ENCODE measurements at places on chromosomes 12 and 14.

DNA sequence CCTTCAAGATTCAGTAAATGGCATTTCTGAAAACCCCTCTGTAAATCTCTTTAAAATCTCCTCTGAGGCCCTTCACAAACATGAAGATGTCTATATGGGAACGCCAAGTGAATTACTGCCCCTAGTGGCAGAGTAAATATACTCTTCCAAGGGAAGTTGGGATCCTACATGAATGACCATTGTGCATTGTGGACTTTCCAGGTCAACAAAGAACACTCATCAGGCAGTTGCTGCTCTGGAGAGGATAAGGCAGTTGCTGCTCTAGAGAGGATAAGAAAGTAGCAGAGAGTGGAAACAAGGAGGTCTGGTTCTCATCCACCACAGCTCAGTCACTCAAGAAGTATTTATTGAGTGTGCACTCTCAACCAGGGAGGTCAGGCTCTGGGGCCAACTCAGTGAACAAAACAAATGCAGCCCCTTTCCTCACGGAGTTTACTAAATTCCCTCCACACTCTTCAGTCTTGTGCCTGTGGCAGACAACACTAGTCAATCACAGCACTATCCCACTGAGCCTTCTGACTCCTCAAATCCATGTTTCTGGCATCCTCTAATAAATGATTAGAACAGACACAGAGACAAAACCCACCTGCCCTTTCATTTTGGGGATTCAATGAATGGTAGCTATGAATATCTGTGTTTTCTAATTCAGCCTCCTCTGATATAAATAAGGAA is 52.9 kb downstream of the SVOP start:
- no peak for DNase-seq

- no peak for DNase-seq
Measured at GRCh38 chr12:110010853-110011723, 11.9 kb downstream of the ANKRD13A start.

GRCh38 chr12:27781680-27782079 is 1.6 kb upstream of the MANSC4 start:
- no peak for DNase-seq

DNA sequence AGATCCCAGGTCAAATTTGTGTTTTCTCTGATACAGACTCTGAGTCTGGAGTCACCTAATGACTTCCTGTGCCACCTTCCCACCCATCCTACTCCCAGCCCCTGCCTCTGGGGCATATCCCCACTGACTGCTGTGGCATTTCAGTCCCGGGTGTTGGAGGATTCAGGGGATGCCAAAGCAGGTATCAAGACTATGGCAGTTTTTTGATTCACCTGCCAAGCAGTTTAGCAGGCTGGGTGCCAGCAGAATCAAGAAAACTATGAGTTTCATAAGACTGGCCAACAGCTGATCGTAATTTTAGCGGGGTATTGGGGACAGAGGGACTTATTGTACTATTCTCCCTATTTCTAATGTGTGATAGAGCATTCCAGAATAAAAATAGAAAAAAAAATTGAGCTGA is 4.6 kb downstream of the PLEKHH1 start:
- DNase-seq: no peak

DNA sequence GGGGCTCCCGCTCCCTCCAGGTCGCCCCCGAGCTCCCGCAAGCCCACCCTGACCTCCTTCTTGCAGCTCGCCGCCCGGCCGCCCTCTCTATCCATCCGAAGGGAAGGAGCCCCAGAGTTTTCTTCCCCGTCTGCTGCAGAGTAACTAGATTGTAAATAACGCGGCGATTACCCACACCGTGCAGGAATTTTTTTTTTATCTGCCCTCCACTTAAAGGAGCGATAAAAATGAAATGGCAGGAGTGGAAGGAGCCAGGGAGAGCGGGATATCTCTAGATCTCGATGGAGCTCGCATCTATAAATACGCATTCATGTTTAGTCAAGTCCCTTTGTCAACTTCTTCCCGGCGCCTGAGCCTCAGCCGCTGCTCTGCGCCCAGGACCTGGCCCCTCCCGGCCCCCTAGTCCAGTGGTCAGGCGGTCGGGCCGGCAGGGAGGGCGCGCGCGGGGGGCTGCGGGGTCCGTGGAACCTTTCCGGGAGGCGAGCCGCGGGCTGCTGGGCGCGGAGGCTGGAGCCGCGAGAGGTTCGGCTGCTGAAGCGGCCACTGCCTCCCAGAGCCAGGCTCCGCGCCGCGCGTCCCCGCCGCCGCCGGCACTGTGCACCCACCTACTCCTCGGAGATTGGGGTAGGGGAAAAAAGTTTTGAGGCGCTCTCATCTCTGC is 386.0 kb downstream of the BCAT1 start:
- DNase-seq: no peak

DNA sequence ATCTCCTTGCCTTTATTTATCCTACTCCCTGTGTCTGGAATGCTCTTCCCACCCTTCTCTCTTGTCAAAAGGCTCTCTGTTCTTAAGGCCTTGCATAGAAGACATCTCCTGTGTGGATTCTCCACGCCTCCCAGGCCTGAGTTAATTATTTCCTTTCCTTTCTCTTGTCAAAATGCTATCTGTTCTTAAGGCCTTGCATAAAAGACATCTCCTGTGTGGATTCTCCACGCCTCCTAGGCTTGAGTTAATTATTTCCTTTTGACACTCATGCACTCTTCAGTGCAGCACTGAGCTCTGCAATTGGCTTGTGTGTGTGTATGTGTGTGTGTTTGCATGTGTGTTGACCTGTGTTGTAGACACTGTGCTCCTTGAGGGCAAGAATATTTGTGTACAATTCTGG is 52.1 kb upstream of the DCD start:
- no peak for DNase-seq

DNA sequence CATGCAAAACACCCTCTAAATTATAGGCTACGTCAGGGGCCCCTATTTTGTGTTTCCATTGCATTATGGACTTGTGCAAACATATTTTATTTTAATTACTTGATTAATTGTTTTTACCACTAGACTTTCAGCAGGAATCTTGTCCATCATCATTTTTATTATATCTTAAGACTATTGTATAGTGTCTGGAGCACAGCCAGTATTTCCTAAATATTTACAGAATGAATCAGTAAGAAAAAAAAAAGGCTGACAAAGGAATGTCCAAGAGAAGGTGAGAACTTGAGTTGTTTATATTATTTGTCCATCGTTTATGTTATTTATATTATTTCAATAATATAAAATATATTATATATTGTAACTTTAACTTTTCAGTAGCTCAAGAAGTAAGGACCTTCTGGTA is 664.7 kb downstream of the SLC6A15 start:
- no peak for DNase-seq

DNA sequence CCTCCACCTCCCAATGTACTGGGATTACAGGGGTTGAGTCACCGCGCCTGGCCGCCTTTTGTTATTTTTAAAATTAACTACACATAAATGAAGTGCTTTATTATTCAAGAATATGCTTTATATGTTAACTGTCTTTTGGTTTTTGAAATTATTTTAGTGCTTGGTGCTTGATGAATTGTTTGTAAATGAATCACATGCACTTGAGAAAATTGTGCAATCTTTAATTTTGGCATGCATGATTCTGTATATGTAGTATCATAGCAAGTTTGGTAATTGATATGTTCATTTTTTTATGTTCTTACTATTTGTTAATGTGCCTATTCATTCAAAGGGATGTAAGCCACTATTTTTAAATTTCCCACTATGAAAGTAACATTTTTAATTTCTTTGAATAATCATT is 440.9 kb downstream of the NAV3 start:
- DNase-seq: no peak
